Stimulated activated CD4-positive, alpha-beta T cell treated with anti-CD3 and anti-CD28 coated beads, TNF-alpha, amount 100 ng/mL, for 1 hour (primary cell): ENCODE measurements at places on chromosomes 2 and 18.

GRCh38 chr2:30394096-30394495 lies 53.0 kb upstream of the LCLAT1 start:
- no peak for DNase-seq

DNA sequence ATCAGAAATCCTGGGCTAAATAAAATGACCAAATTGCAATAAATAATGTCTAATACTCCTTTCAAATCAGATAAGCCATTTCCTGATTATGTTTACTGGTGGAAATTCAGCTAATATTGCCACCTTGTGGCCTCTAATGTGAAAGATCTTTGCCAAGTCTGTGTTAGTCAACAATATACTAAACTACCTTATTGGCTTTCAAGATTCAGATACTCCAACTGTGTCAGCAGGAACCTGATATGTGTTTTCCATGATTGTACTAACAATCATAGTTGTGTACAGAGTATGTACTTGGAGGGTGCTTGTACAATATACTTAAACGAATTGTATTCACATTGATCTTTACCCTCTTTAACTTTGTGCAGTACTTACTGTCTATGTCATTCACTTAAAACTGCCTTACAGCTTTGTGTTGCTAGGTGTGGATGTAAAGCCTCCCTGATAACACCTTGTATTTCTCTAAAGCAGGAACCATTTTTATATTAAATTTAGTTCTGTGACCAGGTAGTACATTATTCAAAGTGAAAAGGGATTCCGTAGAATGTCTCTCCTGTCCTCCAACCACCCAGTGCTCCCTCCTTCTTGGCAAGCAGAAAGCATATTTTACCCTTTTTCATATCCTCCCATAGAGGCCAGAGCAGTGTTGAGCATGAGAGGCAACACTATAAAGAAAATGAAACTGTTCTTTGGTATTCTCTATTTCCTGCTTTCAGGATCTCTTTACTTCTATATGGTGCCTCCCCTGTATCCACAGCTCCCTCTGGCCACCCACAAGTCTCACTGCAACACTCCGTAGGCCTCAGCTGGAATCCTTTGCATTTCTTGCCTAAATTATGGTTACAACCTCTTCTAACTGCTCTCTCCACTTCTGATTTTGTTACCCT lies 75.2 kb upstream of the C2orf15 start:
- no peak for DNase-seq

DNA sequence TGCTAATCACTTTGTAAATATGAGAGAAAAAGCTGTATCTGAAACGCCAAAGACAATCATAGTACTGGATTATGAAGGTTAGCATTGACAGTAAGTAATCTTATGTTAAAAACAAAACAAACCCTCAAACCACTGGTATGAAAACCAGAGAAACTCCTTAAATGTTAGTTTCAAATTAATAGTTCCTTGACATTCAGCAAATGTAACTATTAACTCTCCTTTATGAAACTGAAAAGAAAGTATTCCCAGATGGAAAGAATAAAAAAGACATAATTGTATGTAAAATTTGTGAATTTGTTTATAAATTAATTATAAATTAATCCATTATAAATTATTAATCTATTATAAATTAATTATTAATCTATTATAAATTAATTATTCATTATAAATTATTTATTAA lies 12.3 kb downstream of the FASTKD1 start:
- DNase-seq, result no peak

DNA sequence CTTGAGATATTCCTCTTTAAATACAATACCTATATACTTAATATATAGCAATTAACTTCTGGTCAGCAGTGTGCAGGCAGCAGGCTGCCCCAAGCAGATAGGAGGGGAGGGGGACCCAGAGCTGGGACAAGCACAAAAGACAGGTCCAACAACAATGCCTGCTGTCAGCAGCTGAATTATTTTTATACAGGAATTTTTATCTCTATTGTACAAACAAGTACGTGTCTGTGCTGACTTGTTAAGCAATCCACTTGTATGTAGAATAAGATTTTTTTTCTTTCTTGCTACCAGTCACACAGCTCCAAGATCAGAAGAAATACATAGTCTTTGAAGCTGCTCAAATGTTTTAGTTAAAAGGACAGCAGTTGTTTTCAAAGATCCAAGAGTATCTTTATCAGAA lies 16.7 kb downstream of the BCL11A start:
- no peak for DNase-seq
